T-helper 1 cell treated with Interleukin-12 subunit alpha and Interleukin-12 subunit beta and Interleukin-4 antibody, amounts not matched to agents 30 ng/mL and 1 ng/mL, for 36 hours (primary cell): ENCODE measurements at places on chromosomes 12 and 14. TPM values are rescaled to one million over a fixed set of nuclear protein-coding genes. Genes with fewer than 3 reads are reported as not detected.

Gene KLRF2
- not detected in 2 replicates for total RNA-seq

Gene HOXC9
- total RNA-seq: not detected in 2 replicates

Gene GPR162
- total RNA-seq: 0.17 and 0.29 TPM in 2 replicates

Gene OAS3
- 286 and 292 TPM in 2 replicates for total RNA-seq

Gene NPFF
- 0.44 TPM in 1 of 2 replicates, not detected in the other for total RNA-seq

Gene APOLD1
- 7.3 and 11.0 TPM in 2 replicates for total RNA-seq

Gene TAS2R8
- not detected in 2 replicates for total RNA-seq

Gene OTX2
- not detected in 2 replicates for total RNA-seq

Gene ACVR1B
- total RNA-seq: 4.7 and 6.3 TPM in 2 replicates

Gene BEGAIN
- 1.0 and 1.2 TPM in 2 replicates for total RNA-seq

Gene SLCO1C1
- total RNA-seq: not detected in 2 replicates

Gene M6PR
- total RNA-seq: 170 and 188 TPM in 2 replicates

Gene MDP1
- total RNA-seq: 11.8 and 14.5 TPM in 2 replicates

Gene TMEM119
- total RNA-seq: 0.54 and 0.96 TPM in 2 replicates

Gene SERPINA3
- total RNA-seq: not detected in 2 replicates

Gene AKAP5
- 1.8 TPM in 2 replicates for total RNA-seq

Gene WNT1
- total RNA-seq: 0.22 TPM in 1 of 2 replicates, not detected in the other

Gene PTPRO
- 5.4 and 8.3 TPM in 2 replicates for total RNA-seq

Gene CLEC9A
- total RNA-seq: not detected in 2 replicates

Gene TRIM9
- 0.22 TPM in 2 replicates for total RNA-seq

Gene EPYC
- total RNA-seq: not detected in 2 replicates

Gene LDHB
- total RNA-seq: 1,000 and 1,026 TPM in 2 replicates

Gene BCL11B
- total RNA-seq: 95.8 and 96.0 TPM in 2 replicates

Gene MGAT4C
- total RNA-seq: not detected in 2 replicates

Gene NEUROD4
- not detected in 2 replicates for total RNA-seq

Gene CDK4
- total RNA-seq: 113 and 114 TPM in 2 replicates

Gene RNASE7
- total RNA-seq: not detected in 2 replicates

Gene FAIM2
- 0.83 and 0.88 TPM in 2 replicates for total RNA-seq

Gene C3AR1
- 5.8 and 6.1 TPM in 2 replicates for total RNA-seq

Gene MAP1LC3B2
- 1.2 and 2.3 TPM in 2 replicates for total RNA-seq

Gene LUM
- not detected in 2 replicates for total RNA-seq

Gene EXOC3L4
- total RNA-seq: not detected in 2 replicates

Gene PLEKHD1
- total RNA-seq: 0.12 and 0.20 TPM in 2 replicates

Gene COPZ1
- total RNA-seq: 152 and 153 TPM in 2 replicates

Gene KRT6C
- total RNA-seq: not detected in 2 replicates

Gene PPFIA2
- not detected in 2 replicates for total RNA-seq

Gene DHRS2
- 2.9 and 4.2 TPM in 2 replicates for total RNA-seq

Gene CIDEB
- 23.7 and 27.8 TPM in 2 replicates for total RNA-seq

Gene RAD9B
- total RNA-seq: 0.90 and 1.3 TPM in 2 replicates
